ENCODE measurements at places on chromosomes 11 and 22. TPM values are rescaled to one million over a fixed set of nuclear protein-coding genes. Genes with fewer than 3 reads are reported as not detected.

MAJIN gene
- total RNA-seq: not detected

TOMM22 gene
- 58.8 TPM for total RNA-seq

OR8D1 gene
- total RNA-seq: 0.10 TPM

MRGPRX4 gene
- not detected for total RNA-seq

DNA sequence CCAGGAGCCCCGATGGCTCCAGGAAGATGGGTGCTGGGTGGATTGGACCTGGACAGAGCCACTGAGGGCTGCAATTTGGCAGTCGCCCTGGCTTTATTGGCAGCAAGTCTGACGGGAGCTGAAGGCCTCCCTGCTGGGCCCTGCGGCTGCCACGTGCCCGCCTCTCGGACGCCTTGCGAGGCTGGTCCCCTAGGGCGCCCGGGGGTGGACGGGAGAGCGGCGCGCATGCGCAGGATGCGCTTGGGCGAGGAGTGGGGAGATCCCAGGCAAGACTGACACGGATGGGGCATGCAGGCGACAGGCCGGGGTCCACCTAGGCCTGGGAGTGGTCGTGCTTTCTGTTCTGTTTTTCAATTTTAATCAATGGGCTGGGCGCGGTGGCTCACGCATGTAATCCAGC is 150.0 kb downstream of the ADAMTS15 start:
- no peak for DNase-seq

UQCC3 gene
- total RNA-seq: 5.4 TPM

DNA sequence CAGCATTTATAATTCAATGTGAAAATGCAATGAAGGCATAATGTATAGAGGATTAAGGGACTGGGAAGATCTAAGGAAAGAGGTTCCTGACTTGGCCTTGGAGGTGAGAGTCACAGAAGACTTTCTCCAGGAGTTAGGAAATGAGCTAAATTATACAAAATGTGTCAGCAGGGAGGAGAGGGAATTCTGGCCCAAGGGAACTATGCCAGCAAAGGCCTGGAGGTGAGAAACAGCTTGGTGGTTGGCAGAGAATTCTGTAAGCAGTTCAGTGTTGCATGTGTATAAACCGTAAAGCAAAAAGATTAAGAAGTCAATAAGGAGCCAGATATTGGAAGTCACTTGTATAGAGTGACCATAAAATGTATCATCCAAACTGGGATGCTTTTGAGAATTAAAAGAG is 142.2 kb upstream of the SESN3 start:
- DNase-seq: no peak

GRCh38 chr11:32602657-32603415 is 19.2 kb downstream of the EIF3M start:
- DNase-seq: no peak

DNA sequence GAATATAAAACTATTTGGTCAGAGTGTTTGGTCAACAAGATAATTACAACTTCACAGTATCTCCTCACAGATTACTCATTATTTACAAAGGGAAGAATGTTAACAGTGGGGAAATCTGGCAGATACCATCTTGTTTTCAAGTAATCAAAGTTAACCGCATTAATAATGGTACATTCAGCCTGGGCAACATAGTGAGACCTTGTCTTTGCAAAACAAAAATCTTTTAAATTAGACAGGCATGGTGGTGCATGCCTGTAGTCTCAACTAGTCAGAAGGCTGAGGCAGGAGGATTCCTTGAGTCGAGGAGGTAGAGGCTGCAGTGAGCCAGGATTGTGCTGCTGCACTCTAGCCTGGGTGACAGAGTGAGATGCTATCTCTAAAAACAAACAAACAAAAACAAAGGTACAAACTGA is 78.5 kb downstream of the ACER3 start:
- no peak for DNase-seq
